ENCODE measurements at places on chromosomes 5 and 9.

- DNase-seq, result no peak
These were observed 3.5 kb downstream of the PRXL2C start for GRCh38 chr9:96651626-96652025.

DNA sequence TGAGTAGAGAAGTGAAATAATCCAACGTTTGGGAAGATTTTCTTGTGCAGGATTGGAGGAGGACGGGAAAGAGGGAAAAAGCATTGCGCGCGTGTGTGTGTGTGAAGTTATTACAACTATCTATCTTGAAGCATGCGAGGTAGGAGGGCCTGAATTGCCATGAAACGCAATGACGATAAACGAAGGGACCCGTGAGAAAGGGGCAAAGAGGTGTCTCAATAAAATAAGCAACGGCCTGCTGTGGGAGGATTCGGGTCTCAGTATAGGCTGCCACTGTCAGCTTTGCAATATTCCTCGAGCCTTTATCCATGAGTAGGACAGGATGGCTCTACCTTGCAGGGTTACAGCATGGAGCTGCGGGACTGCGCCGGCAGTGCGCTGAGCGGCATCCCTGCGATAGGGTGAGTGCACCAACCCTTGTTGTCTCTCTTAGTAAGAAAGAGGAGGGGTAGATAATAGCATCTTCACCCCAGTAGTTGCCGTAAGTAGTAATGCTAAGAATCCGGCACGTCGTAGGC is 631 bp upstream of the RCL1 start:
- DNase-seq, result no peak

DNA sequence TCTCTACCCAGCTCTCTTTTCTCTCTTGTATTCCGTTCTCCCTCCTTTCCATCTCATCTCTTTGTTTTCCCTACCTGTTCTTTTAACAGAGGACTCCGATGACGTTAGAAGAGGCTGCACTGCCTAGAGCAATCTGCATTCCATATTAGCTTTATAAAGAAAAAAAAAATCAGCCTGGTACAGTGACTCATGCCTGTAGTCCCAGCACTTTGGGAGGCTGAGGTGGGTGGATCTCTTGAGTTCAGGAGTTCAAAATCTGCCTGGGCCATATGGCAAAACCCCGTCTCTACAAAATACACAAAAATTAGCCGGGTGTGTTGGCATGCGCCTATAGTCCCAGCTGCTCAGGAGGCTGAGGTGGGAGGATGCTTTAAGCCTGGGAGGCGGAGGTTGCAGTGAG is 49.0 kb downstream of the DAPK1 start:
- DNase-seq, result no peak

- no peak for DNase-seq
These were observed 579 bp upstream of the NTRK2 start for GRCh38 chr9:84669013-84669287.

DNA sequence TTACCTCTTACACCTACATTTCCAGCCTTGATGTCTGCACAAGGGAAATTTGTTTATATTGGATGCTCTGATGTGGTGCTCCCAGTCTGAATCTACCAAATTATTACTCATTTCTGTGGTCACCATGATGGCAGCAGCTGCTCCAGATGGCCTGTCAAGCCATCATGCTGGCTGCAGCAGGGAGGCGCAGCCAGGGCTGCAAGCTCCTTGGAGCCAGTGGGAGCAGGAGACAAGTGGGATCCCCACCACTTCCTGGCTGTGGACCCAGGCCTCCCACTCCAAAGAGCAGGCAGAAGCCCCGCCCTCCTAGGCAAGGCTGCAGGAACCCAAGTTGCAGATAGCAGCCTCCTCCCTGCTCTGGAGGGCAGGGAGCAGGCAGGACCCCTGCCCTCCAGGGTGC is 241.1 kb upstream of the ATP10B start:
- DNase-seq, result no peak

DNA sequence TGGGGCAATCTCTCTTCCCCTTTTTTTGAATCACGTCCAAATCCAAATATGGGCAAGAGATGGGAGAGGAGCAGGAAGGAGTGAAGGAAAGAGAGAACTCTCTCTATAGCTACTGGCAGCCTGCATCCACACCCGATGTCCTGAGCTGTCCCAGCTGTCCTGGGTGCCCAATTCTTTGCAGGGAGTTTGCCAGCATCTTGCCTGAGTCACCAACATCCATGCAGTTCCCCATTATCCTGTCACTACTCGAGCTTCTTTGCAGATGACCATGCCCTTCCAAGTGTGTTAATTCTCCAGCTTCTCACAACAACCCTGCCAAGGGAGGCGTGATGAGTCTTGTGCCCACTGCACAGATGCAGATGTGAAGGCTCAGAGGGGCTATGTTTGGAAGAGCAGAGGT is 127.1 kb downstream of the NSG2 start:
- DNase-seq, result no peak

GRCh38 chr9:112411626-112412027 is 31.7 kb downstream of the HSDL2 start:
- DNase-seq, result no peak

GRCh38 chr5:125421006-125421405 is 674.6 kb upstream of the ZNF608 start:
- no peak for DNase-seq

- DNase-seq, result no peak
These were observed 741 bp upstream of the NKX2-5 start for GRCh38 chr5:173235499-173236394.

DNA sequence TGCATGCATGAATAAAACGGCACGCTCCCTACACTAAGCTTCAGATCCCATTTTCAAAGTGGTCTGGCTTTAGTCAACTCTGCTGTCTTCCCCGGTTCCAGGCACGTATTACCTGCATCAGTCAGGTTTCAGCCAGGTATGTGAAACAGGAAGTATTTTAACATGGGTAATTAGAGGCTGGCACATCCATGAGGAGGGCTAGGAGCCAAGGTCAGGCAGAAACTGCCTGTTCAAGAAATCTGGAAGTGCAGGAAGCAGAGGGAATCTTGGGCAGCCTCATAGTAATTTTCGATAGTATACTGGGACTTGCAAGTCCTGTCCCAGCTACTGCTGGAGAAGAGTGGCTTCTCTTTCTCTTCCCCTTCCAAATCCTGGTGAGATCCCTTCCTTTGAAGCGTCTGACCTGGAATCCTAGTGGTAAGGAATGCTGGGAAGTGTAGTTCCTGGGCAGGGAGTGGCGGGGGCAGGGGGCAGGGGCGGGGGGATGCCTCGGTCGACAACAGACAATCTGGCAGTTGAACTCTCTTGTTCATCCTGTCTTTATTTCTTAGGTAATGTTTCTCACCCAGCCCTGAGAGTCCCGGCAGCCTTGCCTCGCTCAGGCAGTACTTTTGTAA is 403.1 kb downstream of the TLE4 start:
- DNase-seq, result no peak

GRCh38 chr5:56610093-56610698 is 205.2 kb upstream of the MAP3K1 start:
- no peak for DNase-seq

DNA sequence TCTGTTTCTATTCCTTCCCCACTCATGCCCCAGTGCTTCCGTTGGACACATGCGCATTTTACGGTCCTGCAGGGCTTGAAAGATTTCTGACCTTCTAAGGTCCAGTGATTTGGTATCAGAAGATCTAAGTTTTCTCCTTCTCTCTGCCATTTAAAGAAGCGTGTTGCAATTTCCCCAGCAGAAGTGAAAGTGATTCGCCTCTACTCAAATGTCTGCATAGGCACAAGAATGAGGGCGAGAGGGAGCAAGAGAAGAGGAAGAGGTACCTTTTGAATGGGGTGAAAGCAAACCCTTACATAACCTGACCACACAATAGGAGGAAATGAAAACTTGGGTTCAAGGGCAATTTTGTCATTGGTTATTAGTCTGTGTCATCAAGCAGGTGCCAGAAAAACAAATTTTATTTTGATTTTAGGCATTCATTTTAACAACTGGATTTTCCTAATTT is 31.7 kb upstream of the NR3C1 start:
- no peak for DNase-seq

- no peak for DNase-seq
These were observed 756.8 kb upstream of the CDH6 start for GRCh38 chr5:30436691-30437090.

- DNase-seq, result no peak
These were observed 32.1 kb downstream of the PRKACG start for GRCh38 chr9:68981789-68982188.

GRCh38 chr5:171705036-171705435 is 80.6 kb upstream of the SMIM23 start:
- no peak for DNase-seq

- DNase-seq, result no peak
These were observed 12.2 kb upstream of the GPR151 start for GRCh38 chr5:146528236-146528635.

DNA sequence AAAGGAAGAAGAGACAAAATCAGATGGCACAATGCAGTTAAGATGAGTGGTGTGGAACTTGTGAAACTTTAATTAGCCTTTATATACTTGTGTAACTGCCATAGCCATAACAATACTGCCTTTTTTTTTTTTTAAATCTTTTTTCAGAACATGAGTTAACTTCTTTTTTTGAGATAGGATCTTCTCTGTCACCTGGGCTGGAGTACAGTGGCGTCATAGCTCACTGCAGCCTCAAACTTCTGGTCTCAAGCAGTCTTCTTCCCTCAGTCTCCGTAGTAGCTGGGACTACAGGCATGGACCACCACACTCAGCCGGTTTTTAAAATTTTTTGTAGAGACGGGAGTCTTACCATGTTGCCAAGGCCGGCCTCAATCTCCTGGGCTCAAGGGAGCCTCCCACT is 37.2 kb downstream of the GPBP1 start:
- no peak for DNase-seq

DNA sequence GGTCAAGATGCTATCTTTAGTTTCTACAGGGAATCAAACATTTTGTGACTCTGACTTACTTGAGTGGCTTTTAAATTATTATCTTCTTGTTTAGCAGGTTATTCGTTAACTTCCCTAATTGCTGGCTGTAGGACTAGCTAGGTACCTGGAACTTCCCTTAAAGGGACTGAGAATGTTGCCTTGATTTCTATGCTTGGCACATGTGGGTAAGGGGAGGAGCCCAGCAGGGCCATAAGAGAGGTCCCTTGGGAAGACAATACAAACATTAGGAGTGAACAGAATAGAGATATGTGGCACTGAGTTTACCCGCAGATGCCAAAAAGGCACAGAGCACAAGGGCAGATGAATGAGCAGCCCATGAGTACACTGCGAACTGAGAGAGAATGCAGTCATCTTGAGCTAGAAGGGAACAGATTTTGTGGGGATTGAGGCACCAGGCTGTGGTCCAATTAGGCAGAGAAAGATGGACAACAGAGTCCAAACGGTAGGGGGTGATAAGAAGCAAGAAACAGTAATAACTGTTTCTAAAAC is 9.8 kb downstream of the CKMT2 start:
- DNase-seq, result no peak

- DNase-seq, result no peak
These were observed 545.2 kb upstream of the ACO1 start for GRCh38 chr9:31839273-31839672.

- DNase-seq, result no peak
These were observed 12.2 kb upstream of the HSPB3 start for GRCh38 chr5:54443270-54443669.

GRCh38 chr5:166430491-166431319 is 1860.7 kb upstream of the WWC1 start:
- DNase-seq, result no peak

DNA sequence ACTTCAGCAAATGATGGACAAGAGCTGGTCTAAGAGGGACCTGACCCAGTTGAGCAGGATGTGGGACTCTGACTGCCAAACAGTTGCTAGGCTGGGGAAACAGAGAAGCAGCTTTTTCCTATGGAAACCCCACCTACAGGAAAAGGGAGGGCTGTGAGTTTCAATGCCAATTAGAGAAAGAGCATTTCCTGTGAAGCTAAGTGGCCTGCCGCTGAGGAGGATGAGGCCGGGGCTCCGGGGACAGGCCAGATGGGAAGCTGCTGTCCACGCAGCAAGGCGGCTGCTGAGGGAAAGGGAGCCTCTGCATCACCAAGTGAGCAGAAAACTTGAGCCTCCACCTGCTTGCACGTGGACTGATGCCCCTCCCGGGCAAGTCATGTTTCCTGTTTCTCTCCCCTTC is at the start of gene PCDH12:
TSS of gene PCDH12 (minus strand) at position 90 of the 400 bp plus-strand sequence. CDS start 351 bp downstream, outside the sequence.
- DNase-seq, result no peak

DNA sequence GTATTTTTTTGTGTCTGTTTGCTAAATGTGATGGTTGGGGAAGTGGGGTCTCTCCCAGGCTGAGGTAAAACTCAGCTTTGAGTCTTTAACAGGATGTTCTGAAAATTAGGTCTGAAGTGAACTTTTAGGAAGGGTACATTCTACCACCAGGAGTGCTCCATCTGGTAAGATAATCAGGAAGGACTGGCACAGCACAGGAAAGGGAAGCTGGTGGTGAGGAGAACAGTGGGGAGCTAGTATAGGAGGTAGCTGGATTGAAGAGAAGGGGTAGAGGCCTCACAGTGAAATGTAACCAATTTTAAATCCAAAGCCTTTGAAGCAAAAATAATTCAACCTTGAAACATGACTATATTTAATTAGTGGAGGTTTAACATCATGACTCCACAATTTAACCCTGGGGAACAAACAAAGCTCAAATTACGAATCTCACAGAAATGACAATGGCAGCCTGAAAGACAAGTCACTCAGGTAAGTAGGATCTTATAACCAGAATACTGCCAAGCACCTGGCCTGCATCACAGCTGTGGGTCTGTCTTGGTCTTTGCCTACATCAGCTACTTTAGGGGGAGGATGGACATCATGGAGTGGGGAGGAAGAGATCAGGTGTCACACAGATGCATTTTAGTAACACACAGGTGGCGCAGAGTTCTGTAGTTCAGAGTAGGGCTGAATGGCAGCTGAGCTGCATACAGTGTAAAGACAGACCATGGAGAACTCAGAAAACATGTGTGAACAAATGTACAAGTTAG is 445.3 kb downstream of the DMRT2 start:
- no peak for DNase-seq

- DNase-seq, result no peak
These were observed 9.0 kb upstream of the ENC1 start for GRCh38 chr5:74649421-74649973.

GRCh38 chr5:77294185-77294584 is 83.7 kb downstream of the PDE8B start:
- DNase-seq, result no peak

DNA sequence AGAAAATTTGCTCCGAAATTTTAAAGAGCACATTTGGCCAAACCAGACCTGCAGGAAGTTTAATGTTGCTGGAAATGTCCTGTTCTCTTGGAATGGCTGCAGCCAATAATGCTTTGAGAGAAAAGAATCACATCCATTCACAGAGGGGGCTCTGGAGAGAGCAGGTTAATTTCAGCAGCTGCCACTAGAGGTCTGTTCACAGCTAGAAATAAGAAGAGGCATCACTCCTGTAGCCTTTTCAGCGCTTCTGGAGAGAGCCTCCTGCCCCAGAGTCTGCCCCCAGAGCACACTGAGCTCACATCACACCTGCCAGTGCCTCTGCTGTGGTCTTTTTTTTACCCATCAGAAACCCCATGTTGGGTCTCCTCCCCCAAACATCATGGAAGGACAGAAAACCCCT is 124.8 kb upstream of the RAD23B start:
- no peak for DNase-seq

GRCh38 chr5:10705747-10706146 is 55.3 kb downstream of the DAP start:
- DNase-seq, result no peak

DNA sequence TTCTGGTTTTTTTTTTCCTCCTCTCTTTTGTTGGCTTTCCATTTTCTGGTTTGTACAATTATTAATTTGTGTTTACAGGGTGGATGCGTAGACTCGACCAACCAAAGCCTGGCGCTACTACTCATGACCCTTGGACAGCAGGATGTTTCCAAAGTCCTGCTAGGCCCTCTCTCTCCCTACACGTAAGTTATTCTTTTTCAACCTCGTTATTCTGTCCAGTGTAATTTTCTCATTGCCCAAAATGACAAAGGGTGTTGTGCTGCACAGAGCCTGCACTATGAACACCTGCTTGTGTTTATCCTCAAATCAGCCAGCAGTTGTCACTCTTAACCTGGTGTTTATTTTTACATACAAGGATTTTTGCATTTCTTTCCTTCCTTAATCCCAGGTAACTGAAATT is 56.6 kb downstream of the RCL1 start:
- no peak for DNase-seq

Data from activated CD4-positive, CD25-positive, alpha-beta regulatory T cell (primary cell).